ENCODE measurements at places on chromosomes 4 and X.

- DNase-seq, result no peak
Measured at GRCh38 chr4:2753436-2753835, 2.7 kb downstream of the TNIP2 start.

DNA sequence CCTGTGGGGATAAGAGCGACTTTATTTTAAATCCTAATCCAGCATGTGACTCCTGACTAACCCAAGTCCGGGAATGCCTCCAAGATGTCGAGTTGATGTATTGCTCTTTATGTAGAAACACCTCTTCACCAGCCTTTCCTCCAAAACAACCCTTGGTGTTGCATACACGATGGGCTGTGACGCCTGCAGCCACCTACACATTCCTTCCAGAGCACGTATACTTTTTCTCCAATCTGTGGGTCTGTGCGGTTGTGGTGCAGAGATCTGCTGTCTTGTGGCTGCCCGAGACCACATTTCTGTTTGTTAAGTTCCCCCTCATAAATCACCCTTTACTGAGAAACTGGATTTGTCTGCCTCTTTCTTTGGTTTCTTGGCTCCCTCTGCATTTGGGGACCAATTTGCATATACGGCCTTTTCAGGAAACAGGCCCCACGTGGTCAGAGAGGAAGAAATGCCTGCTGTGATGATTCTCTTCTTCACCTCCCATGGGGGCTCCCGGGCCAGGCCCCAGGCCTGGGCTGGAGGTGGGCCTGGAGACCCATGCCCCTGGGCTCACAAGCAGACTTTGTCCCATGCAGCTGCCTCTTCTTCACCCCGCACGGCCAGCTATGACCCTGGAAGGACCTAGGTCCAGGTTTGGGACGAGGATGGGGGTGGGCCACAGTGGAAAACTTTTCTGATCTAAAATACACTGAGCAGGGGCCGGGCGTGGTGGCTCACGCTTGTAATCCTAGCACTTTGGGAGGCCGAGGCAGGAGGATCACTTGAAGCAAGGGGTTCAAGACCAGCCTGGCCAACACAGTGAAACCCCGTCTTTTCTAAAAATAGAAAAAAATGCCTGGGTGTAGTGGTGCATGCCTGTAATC is 21.4 kb upstream of the AFAP1 start:
- DNase-seq, result peak; percentile 62

GRCh38 chr4:87219632-87220093 is 755 bp downstream of the KLHL8 start:
- peak; percentile 35 for DNase-seq

DNA sequence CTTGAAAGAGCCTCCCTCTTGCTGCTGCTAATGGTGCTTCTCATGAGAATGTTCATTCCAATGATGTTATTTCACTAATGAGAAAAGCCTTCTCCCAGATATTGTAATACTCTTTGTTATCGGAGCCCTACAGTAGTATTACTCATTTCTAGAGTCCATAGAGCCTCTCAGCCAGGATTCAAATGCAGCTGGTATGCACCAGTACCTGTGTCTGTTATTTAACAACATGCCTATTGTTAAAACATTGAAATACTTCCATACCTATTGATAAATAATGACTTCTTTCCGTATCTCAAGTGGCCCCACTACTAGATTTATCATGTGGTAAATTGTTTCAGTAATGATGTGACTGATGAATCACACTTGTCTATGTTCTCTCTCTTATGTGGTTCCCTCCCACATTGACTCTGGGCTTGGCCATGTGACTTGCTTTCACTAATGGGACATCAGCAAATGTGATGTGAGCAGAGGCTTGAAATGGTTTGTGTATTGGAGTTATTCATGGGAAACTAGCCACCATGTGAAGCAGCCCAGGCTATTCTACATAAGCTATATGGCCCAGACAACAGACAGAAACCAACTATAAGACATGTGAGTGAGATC is 207.6 kb downstream of the THOC2 start:
- DNase-seq, result no peak

GRCh38 chr4:114495471-114495928 is 103.1 kb upstream of the UGT8 start:
- no peak for DNase-seq

Measured in renal cortex interstitium (tissue), 15 donors.